Stimulated activated CD4-positive, alpha-beta T cell treated with anti-CD3 and anti-CD28 coated beads, Interleukin-12 subunit alpha, Interleukin-12 subunit beta, amount 100 ng/mL, for 24 hours (primary cell): ENCODE measurements at places on chromosomes 1 and 21.

- DNase-seq = no peak
Measured at GRCh38 chr1:193498088-193498655, 311.8 kb upstream of the B3GALT2 start.

DNA sequence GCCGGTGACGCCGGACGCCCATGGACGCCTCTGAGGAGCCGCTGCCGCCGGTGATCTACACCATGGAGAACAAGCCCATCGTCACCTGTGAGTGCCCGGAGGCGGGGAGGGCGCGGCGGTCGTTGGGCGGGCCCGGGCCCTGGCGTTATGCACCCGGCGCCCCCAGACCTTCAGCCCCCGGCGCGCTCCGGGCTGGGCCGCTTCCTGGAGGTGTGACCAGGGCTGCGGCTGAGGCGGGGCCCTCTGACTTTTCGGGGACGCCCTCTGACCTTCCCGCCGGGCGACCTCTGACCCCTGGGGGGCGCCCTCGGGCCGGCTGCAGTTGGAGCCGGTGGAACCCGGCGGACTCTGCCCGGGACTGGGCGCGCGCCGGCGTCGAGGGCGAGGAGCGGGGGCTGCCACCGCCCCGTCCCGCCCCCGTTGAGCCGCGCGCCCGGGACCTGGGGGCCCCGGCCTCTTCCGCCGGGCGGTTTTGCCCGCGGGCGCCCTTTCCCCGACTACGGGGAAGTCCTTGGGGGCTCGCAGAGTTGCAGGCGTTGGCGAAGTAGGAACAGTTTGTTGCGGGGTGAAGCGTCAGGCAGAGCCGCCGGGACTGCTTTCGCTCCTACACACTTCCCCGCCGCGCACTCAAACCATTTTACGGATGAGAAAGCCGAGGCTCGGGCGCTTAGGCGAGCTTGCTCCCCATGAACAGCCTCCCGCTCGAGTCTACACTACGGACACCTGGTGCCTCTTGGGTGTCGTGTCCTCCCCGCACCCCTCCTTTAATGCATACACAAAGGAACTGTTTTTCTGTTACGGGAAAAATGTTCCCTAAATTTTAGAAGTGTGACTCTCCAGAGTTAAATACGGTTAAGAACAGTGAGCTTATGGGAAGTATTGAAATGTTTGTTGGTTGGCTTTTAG is 618 bp downstream of the TRAPPC10 start:
- peak; percentile 64 for DNase-seq

GRCh38 chr1:170698301-170699275 is 34.7 kb downstream of the PRRX1 start:
- DNase-seq = no peak

GRCh38 chr1:174157157-174157806 is 2.0 kb upstream of the RABGAP1L start:
- DNase-seq = no peak

- DNase-seq = no peak
Measured at GRCh38 chr1:94039871-94040569, 80.9 kb downstream of the ABCA4 start.

DNA sequence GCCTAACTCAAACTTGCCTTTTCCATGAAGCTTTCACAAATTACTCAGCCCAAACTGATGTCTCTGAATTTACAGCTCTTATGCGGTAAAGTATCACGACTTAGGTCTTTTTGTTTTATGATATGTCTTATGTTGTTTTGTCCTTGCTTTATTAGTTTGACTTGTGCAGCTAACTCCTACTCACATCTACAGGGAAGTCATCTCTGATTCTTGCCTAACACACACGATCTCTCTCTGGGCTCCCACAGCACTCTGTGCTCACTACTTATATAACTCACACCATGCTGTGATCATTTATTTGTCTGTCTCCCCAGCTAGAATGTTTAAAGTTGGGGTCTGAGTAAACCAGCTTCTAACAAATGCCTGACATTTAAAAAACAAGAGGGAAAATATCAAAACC is 9.3 kb upstream of the PI4KB start:
- DNase-seq = no peak

GRCh38 chr1:113928187-113928930 is 765 bp upstream of the HIPK1 start:
- no peak for DNase-seq

GRCh38 chr1:223018534-223018933 is 124.5 kb downstream of the TLR5 start:
- DNase-seq = no peak

- DNase-seq = no peak
Measured at GRCh38 chr1:161771973-161772372, 5.9 kb downstream of the ATF6 start.

DNA sequence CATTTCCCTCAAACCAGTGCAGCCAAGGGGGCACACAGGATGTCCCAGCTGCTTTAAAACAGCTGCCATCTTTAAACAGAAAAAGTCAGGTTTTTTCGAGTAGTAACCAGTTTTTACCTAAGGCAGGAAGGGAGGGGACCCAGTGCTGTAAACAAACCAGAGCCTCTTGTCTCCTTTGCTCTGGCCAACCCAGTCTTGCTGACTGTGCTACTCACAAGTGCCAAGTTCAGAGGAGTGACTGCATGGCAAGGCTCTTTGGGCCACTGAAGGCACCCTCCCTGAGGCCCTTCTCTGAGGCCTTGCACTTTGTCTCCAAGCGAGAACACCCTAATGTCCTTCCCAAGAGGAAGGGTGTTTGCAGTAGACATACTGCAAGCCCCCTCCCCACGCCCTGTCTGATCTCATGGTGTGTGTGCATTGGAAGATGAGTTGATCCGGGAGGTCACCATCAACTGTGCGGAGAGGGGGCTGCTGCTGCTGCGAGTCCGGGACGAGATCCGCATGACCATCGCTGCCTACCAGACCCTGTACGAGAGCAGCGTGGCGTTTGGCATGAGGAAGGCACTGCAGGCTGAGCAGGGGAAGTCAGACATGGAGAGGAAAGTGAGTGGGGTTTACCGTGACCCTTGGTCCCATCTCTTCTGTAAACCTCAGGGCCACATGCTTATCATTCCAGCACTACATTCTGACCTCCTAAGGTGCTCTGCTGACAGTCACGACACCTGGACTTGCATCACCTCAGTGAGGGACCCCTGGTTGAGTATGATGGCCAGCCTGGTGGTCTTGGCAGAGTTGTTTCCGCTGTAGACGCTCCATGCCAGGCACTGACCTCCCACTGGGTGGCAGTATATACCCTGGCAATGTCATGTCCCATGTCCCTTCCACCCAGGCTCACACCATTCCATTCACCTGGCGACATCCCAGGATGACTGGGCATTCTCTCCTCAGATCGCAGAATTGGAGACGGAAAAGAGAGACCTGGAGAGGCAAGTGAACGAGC is 4.7 kb downstream of the DNALI1 start:
- DNase-seq = no peak

GRCh38 chr1:151594143-151594625 is 17.7 kb upstream of the SNX27 start:
- DNase-seq = peak; percentile 82

- DNase-seq = no peak
Measured at GRCh38 chr1:41315871-41316270, 45.4 kb upstream of the FOXO6 start.

DNA sequence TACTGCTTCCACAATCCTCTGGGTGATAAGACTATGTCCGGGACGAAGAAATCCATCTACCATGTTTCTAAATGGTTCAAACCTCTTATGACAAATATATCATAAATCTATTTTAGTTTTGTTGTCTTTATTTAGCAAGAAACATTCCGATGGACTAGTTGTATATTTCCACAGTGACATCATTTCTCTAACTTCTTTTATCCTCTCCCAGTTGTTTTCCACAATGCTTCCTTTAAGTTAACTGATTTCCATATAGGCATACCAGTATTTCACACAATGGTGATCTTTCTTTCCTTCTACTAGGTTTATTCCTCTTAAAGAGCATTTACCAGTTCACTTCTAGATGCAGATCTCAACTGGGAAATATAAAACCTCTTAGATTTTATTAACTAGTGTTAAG is 44.8 kb downstream of the USP1 start:
- DNase-seq = no peak

DNA sequence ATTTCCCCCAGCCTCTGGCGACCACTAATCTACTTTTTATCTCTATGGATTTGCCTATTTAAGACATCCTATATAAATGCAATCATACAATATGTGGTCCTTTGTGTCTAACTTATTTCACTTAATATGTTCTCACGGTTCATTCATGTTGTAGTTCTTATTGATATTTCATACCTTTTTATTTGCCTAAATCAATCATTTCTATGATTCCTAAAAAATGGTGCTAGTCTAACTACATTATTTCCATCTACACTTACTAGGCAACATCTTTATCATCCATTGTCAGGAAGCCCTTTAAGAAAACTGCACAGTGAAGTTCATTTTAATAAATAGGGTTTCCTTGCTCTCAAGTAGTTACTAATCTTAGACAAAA is 380 bp upstream of the FBXO28 start:
- DNase-seq = no peak

DNA sequence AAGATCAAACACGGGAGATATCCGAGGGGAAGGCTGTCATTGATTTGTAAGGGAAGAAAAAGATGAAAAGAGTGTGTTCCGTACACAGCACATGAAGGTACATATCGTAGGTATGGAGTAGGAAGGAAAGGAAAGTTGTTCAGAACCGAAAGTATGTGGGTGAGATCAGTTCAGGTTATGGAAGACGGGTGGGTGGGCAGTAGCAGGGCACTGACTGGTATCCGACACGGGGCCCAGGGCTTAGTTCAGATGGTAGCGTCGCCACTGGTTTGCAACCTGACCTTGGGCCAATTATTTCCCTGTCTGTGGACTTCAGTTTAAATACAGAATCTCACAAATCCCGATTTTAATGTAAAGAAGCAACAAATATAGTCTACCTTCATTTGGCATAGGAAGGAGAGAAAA is 27.8 kb upstream of the A3GALT2 start:
- DNase-seq = peak; percentile 5

GRCh38 chr1:102863704-102864103 is 244.6 kb downstream of the COL11A1 start:
- no peak for DNase-seq

GRCh38 chr1:194026422-194026821 is 840.0 kb upstream of the B3GALT2 start:
- DNase-seq = no peak

DNA sequence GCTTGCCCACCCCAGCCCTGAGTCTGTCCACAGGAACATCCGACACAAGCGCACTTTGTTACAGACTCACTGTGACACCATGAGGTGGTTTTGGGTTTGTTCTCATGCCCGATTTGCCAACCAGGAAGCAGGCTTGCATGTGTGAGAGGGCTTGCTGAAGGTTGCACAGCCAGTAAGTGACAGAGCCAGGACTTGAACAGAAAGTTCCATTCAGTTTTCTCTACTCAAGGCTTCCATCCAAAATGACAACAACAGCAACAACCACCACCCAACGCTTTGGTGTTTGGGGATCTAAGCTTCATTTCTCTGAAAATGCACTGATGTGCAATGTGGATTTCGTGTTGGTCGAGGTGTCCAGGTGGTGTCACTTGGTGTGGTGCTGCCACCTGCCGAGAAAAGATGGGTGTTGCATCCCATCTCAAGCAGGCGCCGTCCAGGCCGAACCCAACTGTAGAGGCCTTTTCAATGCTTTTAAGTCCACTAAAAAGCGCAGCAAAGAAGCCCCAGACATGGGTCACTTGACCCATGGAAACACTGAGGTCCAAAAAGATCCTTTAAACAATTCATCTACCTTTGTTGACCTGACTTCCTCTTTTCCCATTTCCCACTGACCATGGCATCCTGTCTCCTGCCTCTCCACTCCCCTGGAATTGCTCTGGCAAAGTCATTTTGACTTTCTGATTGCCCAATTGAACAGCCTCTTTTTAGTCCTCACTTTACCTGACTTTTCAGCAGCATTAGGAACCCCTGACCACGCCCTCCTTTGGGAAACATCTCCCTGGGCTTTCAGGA is 12.2 kb downstream of the CITED4 start:
- DNase-seq = peak; percentile 73

- no peak for DNase-seq
Measured at GRCh38 chr1:68081775-68082283, 31.4 kb upstream of the DIRAS3 start.

DNA sequence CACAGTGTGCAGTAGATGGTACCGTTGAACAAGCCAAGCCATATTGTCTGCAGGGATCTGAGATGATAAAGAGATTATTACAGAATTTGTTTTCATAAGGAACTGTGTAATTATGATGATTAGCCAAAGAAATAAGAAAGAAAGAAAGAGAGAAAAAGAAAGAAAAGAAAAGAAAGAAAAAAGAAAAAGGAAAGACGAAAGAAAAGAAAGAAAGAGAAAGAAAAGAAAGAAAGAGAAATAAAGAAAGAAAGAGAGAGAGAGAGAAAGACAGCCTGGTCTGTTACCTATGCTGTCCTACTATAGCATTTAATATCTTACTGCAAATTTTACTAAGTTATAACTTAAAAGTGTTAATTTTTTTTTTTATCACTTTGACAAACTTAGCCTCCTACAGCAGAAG is 43.6 kb downstream of the KCNK1 start:
- DNase-seq = no peak

GRCh38 chr21:45575304-45575992 is 33.2 kb upstream of the SLC19A1 start:
- no peak for DNase-seq

DNA sequence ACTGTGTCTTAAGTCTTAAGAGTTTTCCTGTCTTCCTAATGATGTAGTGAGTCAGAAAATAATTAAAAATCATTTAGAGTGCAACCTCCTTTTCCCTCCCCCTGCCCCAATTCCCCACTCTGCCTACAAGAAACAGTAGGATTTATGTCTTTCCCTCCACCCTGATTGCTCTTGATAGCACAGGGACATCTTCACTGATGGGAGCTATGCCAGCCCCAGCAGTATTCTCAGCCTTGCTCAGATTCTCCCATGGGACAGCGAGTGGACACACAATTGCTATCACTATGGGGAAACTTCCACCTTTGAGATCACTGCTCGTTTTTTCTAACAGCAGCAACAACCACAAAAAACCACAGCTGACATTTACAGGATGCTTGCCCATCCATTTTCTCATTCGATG is 216.6 kb upstream of the PLXNA2 start:
- DNase-seq = no peak

DNA sequence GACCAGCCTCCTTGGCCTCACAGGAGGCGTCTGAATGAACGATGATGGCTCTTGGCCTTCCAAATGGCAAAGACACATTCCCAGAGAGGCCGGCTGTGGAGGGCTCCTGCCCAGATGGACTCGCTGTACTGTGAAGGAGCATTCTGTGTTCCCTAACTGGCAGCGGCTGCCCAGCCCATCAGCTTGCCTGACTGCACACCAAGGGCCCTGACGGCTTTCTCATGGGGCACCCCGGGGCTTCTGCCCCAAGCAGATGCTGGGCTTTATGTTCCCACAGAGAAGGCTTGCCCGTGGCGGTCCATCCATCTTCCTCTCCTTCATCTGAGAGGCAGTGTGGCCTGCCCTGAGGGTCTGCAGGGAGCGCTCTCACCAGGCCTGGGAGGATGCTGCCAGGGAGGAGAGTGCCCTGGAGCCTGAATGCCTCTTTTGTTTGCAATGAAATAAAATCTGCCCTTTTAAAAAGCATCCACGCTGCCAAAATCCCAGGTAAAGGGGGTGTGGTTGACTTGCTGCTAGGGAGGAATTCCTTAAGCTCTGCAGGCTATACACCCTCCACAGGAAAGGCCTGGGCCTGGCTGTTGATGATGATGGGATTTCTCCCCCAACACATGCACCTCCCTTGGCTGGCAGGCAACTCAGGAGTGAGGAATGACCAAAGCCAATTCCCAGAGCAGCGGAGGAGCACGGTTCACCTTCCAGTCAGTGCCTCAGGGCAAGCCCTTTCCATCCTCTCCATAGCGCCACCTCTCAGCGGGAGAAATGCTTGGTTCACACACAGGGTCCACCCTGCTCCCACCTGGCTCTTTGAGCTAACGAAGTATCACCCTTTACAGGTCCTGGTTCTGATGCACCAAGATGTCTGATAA is 84.6 kb upstream of the SSX2IP start:
- DNase-seq = no peak
